Small intestine (tissue), 16 donors: ENCODE measurements at places on chromosomes 6 and 20.

GRCh38 chr6:161417717-161418462 lies 144.0 kb upstream of the AGPAT4 start:
- DNase-seq: no peak

DNA sequence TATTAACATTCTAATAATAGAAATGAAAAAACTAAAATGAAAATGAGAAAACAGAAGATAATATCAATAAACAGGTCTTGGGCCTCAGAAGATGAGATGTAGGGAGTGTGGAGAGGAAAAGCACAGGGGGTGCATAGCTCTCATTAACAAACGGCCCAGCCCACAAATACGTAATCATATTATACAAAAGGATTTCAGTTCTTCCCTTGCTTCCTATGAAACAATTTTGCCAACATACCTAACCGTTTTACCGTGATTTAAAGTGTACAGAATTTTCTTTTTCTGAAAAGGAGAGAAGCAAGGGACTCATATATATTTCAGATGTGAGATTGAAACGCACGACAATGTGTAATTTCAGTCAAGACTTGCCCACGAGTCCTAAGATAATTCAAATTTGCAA lies 136.0 kb downstream of the HFE start:
- DNase-seq: peak; percentile 56

- DNase-seq: no peak
Observed at GRCh38 chr6:158856261-158856660, 37.1 kb upstream of the EZR start.

GRCh38 chr6:7052443-7053011 lies 55.2 kb upstream of the RREB1 start:
- peak; percentile 54 for DNase-seq

DNA sequence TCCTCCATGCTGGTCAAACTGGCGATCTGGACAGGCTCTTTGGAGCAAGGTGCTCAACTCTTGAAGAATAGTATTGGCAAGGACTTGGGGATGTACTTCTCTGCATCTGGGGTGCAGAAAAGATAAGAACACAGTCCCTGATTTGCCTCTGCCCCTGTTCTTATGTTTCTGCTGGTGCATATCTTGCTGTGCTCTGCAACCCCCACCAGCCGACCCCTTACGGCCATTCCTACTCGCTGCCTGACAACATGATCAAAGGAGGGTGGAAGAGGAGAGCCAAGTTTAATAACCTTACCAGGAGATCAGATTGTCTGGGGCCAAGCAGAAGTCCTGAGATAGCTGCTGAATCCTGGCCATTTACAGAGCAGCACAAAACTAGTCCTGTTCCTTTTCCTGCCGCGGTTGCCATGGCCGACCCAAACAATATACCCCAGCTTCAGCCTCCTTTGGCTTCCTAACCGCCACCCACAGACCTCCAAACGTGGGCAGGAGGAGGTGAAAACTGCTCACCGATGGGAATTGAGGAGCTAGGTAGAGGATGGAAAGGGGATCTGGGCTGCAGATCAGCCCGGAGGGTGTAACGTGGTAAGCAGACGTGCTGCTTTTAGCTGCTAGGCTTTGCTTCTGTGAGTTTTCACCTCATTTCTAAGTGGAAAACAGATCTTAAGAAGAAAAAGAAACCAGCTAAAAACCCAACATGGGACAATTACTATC lies 60.9 kb downstream of the ATXN1 start:
- no peak for DNase-seq

- no peak for DNase-seq
Observed at GRCh38 chr20:3262566-3262965, 23.6 kb upstream of the SLC4A11 start.

DNA sequence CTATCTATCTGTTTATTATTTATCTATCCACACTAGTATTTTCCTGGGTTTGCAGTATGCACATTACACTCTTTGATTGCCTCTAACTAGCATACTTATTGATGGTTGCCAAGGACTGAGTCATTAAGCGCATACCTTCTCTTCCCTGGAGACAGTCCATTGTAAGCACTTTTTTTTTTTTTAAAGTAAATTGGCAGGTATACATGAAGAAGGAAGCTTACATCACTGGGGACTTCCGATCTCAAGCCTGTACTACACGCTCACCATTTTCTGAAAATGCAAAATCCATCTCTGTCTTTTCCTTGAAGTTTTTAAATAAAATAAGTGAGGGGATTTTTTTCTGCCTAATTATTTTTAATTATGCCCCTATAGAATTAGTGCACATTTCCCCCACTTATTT lies 63.5 kb downstream of the HMGN3 start:
- peak; percentile 19 for DNase-seq

DNA sequence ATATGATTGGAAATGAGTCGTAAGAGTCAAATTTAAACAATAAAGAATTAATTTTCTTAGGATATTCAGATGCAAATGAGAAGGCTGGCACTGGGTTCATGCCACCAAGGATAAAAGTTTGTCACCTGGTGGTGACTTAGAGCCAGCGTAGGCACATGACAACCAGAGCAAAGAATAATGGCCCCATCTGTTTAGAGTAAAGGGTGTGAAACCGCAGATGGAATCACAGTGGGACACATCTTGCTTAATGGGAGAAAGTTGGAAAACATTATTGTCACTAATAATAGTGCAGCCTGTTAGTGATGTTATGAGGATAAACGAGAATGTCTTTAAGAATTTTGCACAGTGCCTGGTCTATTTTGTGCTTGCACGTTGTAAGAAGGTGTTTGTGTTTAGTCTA lies 727.8 kb downstream of the QKI start:
- DNase-seq: no peak

- no peak for DNase-seq
Observed at GRCh38 chr20:44776980-44777379, 31.3 kb downstream of the KCNK15 start.

DNA sequence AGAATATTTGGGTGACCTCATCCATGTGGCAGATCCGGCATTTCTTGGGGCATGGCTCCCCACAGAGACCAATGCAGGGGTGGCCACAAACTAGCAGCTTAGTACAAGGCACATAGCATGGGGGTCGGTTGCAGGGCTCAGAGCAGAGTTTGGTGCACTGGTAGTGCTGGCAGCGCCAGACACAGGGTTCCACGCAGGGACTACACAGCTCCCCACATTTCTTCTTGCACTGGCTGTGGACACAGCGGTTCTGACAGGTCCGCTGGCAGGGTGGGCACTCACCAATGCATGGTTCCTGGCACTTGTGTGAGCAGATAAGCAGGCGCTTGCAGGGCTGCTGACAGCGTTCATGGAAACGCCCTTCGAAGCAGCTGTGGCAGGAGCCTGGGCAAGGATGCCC lies 29.1 kb downstream of the DDX27 start:
- no peak for DNase-seq

DNA sequence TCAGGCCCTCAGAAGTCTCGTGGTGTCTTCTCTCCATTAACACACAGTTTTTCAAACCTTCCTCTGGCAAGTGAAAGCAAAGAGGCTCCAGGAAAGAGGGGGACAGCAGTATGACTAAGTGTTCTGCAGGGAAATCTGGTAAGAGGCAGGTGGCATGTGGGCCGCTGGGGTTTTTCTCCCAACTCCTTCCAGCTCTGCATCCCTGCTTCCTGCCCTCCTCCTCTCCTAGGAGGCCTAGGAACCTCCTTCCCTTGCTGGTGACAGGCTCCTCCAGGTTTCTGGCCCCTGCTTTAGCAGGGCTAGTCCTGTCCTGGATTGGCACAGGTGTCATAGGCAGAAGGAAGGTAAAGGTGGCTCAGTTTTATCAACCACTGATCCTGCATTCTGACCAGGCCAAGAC lies 7.6 kb upstream of the ITCH start:
- no peak for DNase-seq

DNA sequence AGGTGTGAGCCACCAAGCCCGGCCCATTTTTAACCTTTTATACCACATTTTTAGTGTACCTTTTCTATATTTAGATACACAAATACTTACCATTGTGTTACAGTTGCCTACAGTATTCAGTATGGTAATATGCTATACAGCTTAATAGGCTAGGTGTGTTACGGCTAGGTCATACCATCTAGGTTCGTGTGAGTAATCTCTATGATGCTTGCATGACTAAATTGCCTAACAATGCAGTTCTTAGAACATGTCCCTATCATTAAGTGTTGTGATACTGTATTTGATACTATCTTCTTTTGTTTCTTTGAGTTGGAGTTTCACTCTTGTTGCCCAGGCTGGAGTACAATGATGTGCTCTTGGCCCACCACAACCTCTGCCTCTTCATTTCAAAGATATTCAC lies 387.7 kb upstream of the SASH1 start:
- no peak for DNase-seq

DNA sequence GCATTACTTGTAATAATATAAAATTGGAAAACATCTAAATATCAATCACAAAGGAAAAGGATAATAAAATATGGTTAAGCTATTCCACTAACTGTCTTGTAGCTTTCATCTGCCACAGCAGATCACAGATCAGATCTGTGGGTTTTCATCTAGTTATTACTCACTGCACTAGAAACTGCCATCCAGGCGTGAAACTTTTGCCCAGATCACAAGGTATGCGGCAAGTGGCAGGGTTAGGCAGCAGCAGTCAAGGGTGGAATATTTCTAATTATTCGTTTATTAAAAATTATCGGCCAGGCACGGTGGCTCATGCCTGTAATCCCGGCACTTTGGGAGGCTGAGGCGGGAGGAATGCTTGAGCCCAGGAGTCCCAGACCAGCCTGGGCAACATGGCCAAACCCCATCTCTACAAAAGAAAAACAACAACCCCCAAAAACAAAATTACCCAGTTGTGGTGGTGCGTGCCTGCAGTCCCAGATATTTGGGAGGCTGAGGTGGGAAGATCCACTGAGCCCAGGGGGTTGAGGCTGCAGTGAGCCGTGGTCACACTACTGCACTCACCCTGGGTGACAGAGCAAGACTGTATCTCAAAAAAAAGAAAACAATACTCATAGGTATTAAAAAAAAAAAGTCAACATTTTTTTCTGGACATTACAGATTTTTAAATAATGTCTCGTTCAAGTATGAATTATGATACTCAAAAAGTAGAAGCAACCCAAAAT lies 32.1 kb downstream of the BEND3 start:
- DNase-seq: no peak

GRCh38 chr6:150395388-150396009 lies 26.7 kb downstream of the IYD start:
- DNase-seq: peak; percentile 73

DNA sequence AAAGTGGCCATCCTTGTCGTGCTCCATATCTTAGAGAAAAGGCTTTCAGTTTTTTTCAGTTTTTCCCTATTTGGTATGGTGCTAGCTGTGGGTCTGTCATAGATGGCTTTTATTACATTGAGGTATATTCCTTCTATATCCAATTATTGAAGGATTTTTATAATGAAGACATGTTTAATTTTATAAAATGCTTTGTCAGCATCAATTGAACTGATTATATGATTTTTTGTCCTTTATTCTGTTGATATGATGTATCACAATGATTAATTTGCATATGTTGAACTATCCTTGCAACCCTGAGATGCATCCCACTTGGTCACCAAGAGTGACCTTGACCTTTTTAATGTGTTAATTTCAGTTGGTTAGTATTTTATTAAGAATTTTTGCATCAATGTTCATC lies 55.1 kb upstream of the VGLL2 start:
- DNase-seq: no peak

DNA sequence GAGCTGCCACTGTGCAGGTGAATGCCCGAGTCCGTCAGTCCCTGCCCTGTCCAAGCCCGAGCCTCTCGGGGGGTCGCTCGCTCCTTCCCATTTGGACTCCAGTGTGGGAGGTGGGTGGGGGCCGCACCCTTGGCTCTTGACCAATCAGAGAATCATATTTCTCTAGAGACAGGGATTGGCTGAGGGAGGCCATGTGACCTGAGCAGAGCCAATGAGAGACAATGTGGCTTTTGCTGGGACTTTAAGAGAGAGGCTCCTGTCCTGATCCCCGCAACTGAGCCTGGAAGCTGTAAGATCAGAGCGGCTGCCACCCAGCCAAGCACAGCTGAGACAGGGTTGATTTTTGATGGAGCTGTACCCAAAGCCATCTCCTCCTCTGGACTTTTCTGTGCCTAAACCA lies 199.3 kb downstream of the TFAP2C start:
- DNase-seq: no peak

- peak; percentile 93 for DNase-seq
Observed at GRCh38 chr6:34236443-34237315, at the start of gene HMGA1. TSS of gene HMGA1 (plus strand) at chr6:34236873. CDS start at chr6:34240781, 3,908 bp downstream.

- no peak for DNase-seq
Observed at GRCh38 chr6:65170273-65170672, 536.8 kb downstream of the EYS start.

GRCh38 chr6:133635447-133635846 lies 253.5 kb upstream of the TCF21 start:
- DNase-seq: no peak

GRCh38 chr6:4567141-4567540 lies 209.1 kb upstream of the CDYL start:
- DNase-seq: no peak

DNA sequence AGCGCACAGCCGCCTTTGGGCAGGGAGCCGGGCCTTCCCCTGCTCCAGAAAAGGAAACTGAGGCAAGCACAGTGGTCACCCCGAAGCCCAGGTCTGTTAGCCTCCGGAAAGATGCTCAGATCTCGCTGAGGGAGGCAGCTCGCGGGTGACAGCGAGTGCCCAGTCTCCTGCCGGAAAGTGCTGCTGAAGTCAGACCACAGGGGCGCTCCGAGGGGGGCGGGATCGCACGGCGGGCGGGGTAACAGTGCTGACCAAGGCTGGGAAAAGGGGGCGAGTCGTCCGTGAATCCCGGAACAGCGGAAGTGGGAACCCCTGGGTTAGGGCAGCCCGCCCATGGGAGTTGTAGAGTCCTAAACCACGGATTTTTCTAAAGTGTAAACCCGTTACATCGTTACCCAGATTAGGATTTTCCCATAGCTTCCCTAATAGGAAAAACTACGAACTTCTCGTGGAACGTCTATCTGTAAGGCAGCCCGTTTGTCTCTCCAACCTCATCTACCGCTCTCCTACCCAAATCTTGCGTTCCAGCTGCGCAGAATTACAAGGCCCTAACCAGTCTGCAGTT lies 504 bp downstream of the VPS16 start:
- peak; percentile 11 for DNase-seq

DNA sequence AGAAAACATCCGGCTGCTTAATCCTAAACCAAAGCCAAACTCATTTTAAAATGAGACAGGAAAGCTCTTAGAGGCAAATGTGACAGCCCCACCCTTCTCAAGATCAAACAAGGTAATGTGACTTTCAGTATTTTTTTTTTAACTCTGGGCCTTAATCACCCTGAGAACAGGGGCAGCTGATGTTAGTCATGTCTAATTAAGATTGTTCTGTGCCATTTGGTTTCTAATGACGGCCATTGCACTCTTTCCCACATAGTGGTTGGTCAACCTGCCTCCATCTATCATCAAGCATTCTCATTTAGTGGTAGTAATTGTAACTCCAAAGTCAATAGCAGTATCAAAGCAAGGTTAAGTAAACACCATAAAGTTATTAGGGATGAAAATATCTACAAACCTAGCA lies 191.6 kb upstream of the EXOC2 start:
- peak; percentile 77 for DNase-seq
